Stimulated activated naive CD8-positive, alpha-beta T cell treated with anti-CD3 and anti-CD28 coated beads, Interleukin-15, Interleukin-2, amounts not matched to agents 100 U/mL and 50 U/mL, for 24 hours (primary cell): ENCODE measurements at places on chromosomes 7 and 10.

GRCh38 chr7:106593028-106593417 lies 67.9 kb downstream of the CCDC71L start:
- DNase-seq = no peak

DNA sequence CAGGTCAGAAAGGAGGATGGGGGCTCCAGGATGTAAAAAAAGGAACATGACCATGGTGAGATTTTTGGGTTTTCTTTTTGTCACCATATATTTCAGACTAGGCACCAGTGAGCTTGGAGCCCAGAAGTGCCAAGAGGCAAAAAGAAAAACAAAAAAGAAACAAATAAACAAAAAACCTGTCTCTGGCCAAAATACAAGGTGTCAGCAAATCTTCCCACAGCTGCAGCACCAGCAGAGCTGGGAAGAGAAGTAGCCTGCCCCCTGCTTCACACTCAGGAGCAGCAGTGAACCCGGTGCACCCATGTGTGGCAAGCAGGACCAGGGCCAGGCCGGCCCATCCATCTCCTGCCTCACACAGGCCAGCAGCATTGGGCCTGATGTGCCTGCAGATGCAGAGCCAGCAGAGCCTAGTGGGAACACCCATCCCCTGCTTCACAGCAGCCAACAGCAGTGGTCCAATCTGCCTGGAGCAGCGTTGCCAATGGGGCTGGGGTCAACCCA lies 34.7 kb upstream of the C10orf71 start:
- no peak for DNase-seq

GRCh38 chr7:20424500-20424899 lies 93.8 kb downstream of the ITGB8 start:
- no peak for DNase-seq

GRCh38 chr10:127587668-127588365 lies 38.7 kb downstream of the NPS start:
- DNase-seq = no peak

GRCh38 chr7:1692515-1693418 lies 22.7 kb downstream of the ELFN1 start:
- DNase-seq = no peak

GRCh38 chr7:23615331-23615730 lies 18.1 kb downstream of the CCDC126 start:
- DNase-seq = no peak
